ENCODE measurements at places on chromosomes 1 and 21.

DNA sequence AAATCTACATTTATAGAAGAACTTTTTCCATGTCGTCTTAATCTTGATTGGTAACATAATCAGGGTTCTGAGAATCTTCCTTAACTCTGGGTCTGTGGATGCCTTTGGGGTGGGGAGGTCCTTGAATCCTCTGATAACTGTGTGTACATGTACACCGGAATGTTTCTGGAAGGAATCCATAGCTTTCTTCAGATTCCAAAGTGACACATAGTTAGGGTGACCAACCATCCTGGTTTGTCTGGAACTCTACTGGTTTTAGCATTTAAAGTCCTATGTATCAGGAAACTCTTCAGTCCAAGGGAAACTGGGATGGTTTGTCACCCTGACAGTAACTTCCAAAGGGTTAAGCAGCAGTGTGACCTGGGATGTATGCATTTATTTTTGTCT lies 16.8 kb downstream of the STRIP1 start:
- DNase-seq = no peak

- no peak for DNase-seq
Observed at GRCh38 chr21:44521928-44522752, 17.9 kb downstream of the KRTAP10-1 start.

GRCh38 chr1:87329051-87329525 lies 408 bp downstream of the LMO4 start:
- DNase-seq = peak; percentile 39

DNA sequence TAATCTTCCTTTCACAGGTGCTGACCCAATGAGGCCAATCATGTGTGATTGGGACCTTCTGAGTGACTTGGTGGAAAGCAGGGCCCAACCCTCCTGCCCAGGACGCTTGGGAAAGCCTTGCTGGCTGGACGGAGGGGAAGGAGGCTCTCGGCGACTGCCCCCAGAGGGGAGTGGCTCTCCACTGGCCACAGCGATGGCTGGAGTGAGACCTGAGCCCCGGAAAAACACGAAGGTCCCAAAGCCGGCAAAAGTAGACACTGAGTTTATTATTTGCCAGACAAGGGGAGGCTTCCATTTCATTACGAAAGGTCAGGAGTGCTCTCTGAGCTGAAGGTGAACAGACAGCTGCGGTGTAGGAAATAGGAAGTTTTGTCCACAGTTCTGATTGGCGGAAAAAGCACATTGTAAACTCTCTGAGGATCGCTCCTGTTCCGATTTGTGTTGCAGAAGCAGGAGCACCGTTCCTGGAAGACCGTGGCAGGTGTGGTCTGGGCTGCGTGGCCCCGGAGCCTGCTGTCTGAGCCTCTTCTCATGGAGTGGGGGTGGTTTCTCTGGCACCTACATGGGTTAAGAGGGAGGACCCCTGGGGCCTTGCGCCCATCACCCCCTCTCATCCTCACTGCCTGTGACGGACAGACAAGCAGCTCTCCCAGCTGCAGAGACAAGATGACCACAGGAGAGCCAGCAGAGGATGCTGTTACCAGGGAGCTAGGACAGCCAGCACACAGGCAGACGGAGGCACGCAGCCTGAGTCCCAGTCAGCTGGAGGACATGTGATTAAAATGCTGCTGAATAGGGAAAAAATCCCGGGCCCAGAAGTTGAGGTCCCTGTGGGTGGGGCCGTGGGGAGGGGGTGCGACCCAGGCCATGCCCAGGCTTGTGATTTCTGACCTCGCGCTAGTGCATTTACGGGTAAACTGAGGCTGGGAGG lies 41.5 kb downstream of the KRTAP10-1 start:
- no peak for DNase-seq

- no peak for DNase-seq
Observed at GRCh38 chr1:51284487-51284954, 45.8 kb downstream of the TTC39A start.

- no peak for DNase-seq
Observed at GRCh38 chr1:169681140-169681539, 30.3 kb downstream of the SELL start.

- peak; percentile 26 for DNase-seq
Observed at GRCh38 chr1:157628773-157629172, 30.9 kb upstream of the FCRL4 start.

GRCh38 chr1:244162786-244163530 lies 111.9 kb downstream of the ZBTB18 start:
- no peak for DNase-seq

- DNase-seq = no peak
Observed at GRCh38 chr1:93467606-93468005, 19.7 kb downstream of the FNBP1L start.

DNA sequence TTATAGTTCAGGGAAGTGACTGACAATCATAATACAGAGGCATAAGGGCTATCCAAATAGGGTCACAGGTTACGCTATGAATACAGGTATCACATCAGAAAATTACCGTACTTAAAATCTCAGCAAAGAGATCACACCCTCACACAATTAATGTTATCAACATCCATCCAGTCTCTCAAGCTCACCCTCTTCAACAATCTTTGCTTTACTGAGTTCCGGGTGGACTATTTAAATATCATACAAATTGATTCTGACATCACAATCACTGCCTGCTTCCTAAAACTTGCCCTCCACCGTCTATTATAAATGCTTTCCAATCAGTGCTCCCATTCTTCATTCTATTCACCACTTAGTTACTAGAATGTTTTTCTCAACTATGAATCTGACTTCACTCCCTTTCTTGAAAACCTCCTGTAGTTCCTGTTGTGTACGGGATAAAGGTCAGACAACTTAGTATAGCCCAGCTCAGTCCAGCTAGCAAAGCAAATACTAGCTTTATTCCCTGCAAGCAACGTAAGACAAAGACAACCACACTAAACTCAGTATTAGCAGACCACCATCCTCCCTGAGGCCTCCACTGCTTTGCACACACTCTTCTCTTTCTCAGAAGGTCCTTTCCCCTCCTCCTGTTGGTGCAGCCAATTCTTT lies 398.7 kb downstream of the SMYD3 start:
- DNase-seq = no peak

DNA sequence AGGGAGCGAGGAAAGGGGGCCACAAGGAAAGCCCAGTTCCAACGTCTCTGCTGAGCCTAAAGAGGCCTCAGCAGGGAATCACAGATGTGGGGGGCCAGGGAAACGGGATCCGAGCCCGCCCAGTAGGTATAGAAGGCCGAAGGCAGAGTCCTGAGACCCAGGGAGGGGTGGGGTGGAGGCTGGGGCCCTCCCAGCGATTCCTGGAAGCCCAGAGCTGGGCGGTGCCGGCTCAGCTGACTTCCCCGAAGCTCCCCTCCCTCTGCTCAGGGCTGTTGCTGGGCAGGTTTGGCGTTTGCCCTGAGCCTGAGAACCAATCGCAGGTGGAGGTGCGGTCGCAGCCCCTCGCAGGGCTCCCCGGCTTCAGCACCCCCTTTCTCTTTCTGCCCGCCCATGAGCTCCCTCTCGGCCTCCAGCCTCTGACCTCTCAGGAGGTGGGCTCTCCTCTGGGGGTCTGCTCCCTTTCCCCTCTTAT lies 12.8 kb downstream of the ADAMTSL4 start:
- DNase-seq = peak; percentile 95

DNA sequence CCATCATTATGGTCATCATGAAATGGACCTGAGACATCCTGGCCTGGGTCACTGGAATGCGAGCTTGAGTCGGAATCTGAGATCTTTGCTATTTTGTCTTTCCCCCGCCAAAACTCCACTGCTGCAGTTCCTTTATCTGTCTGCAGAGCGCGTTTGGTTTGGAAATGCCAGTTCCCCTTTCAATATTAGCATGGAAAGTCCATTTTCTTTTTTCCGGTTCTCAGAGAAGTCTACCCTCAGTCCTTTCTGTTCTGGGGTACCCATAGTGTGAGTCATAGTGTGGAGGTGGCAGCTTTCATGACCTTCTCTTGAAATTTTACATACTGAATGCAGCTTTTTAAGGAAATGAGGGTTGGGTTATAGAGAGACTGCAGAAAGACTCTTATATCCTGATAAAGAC lies 14.6 kb downstream of the CACNA1E start:
- no peak for DNase-seq

- DNase-seq = no peak
Observed at GRCh38 chr1:7676274-7676945, 94.7 kb upstream of the VAMP3 start.

DNA sequence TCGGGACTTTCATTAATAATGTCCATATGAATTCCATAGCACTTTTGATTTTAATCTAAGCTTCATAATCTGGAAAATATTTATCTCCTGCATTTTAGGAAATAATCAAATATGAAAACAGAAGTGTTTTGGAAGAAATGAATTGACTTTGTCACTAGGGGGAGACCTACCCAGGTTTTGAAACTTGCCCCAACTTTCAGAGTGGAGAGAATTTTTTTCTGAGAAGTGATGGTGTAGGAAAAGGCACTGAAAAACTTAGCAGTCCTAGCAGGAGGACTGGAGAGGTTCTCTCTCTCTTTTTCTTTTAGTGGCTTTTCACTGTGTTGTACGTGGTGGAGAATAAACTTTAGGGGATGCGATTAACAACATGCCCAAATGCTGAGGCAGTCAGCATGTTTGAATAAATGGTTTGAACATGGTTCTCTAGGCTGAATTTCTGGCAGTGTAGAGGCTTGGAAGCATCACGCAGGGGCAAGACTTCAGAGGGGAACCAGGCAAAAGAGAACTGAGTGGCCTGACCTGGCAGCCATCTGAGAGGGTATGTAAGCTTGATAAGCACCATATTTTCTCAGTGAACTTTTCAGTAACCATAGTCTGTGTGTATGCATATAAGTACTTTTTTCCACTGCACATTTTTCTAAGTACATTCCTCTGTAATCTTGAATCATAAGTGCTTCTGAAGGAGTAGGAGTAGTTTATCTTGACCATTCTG lies 68.3 kb upstream of the NEK7 start:
- DNase-seq = peak; percentile 48

DNA sequence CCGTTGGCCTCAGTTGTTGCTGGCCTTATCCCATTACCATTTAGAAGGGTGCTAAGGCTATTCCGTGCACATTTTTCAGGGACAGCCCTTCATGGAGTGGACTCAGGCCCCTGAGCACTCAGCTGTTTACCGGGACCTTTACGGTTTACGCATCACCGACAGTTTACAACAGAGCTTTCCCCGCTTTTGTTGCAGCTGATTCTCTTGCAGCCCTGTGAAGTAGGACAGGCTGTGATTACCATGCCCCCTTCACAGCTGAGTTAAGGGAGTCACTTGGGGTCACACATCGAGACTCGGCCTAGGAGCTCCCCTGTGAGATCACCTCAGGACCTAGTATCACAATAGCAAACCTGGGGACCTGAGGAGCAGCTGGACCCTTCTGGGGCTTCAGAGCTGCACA lies 41.9 kb downstream of the PTPRF start:
- no peak for DNase-seq

DNA sequence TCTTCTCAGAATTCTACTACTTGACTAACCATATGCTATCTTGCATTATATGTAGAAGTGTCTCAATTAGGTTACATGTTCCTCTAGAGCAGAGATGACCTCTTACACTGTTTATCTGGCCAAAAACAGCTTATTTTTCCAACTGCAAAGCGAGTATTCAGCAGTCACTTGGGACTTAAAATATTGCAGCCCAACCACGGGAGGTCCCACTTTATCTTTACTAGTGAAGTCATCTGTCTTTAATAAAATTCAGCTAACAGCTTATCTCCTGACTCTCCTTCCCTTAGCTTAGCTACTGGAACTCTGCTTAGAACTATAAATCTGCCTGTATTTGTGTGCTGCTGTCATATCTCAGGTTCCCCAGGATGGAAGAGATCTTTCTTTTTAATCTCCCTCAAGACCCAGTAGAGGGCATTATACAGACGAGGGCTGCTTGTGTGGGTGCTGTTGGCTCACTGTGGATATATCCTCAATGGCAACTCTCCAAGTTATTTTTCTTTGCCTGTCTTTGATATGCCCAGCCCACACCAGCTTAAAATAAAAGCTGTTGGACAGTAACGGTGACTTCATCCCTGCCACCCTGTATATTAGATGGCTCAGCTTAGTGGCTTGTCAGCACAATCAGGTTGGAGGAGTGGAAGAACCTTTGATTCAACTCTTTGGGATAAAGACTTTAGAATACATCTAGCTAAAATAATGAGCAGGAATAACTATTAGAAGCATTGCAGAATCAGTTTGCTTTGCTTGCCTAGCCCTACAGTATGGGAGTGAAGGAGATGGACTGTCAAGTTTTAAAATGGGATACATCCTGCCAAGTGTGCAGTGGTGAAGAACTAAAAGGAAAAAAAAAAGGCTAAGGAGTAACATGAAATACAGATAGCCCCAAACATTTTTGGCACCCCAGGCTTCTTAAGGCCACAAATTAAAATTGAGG lies 9.6 kb downstream of the ENSA start:
- DNase-seq = peak; percentile 51

DNA sequence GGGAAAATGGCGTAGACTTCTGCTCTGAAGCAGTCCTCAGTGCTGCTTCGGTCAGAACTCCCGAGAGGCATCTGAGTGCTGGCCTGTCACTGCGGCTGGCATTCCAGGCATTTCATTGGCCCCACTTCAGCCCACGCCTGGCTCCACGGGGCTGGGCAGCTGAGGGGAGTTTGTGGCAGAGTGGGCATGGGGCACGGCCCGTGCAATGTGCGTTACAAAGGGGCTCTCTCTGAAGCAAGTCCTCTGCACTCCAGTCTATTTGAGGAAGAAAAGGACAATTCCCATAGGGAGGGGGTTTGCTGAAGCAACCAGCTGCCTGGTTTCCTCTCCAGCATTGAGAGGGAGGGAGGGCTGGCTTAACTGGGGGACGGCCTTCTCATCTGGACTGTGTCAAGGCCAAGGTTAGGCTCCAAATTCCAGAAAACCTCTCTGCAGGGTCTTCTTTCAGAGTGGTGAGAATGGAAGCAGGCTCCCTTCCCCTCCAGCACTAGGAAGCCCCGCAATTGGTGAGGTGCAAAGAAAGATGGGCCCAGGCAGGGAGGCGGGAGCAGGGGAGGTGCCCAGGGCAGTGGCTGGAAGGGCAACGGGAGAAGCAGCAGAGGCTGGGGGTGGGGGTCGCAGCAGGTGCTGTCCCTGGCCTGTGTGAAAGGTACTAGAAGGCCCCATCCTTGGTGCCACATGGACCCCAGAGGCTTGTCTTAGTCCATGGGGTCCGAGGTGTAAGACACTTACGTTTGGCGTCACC lies 21.1 kb upstream of the GPR157 start:
- DNase-seq = no peak

- no peak for DNase-seq
Observed at GRCh38 chr21:19995253-19995652, 1003.0 kb upstream of the NCAM2 start.

- DNase-seq = no peak
Observed at GRCh38 chr1:12548279-12548972, 69.6 kb downstream of the DHRS3 start.

DNA sequence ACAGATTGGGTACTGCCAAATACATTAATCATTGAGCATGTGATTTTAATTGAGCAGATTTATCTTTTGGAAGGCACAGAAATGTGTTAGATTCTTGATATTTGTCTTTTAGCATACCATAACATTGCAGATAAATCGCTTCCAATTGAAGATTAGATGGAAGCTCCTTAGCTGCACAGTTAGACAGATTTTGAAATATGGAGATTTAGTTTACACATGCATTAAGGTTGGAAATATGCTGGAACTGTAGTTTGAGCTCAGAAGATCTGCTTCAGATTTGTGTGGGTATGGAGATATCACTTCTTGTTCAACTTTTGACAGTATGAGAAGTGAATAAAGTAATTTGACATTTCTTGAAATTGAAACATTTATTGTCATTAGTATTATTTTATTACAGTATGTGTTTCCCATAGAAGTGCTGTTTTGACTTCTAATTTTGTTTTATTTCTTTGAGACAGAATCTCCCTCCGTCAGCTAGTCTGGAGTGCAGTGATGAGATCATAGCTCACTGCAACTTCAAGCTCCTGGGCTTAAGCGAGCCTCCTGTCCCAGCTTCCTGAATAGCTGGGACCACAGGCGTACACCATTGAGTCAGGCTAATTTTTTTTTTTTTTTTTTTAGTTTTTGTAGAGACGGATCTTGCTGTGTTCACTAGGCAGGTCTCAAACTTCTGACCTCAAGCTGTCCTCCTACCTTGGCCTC lies 29.1 kb downstream of the THRAP3 start:
- DNase-seq = no peak
